Fibroblast of skin of scalp (primary cell): ENCODE measurements at places on chromosomes 5 and 9.

DNA sequence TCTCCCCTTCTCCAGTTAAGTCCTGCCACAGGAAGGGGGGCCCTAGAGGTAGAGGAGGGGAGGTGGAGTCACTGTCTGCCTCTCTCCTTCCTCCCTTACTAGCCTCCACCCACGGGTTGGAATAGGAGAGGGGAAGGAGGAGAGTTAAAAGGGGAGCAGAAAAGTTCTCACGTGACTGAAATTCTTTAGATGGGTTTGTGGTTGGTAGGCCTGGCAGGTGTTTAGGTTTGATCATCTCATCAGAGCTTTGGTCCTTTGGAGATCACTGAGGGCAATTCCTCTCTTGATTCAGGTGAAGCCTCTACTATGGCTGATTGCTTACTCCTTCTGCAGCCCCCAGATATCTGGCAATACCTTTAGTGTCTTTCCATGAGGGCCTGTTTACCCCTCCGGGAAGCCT is 24.9 kb upstream of the C5orf63 start:
- no peak for DNase-seq

DNA sequence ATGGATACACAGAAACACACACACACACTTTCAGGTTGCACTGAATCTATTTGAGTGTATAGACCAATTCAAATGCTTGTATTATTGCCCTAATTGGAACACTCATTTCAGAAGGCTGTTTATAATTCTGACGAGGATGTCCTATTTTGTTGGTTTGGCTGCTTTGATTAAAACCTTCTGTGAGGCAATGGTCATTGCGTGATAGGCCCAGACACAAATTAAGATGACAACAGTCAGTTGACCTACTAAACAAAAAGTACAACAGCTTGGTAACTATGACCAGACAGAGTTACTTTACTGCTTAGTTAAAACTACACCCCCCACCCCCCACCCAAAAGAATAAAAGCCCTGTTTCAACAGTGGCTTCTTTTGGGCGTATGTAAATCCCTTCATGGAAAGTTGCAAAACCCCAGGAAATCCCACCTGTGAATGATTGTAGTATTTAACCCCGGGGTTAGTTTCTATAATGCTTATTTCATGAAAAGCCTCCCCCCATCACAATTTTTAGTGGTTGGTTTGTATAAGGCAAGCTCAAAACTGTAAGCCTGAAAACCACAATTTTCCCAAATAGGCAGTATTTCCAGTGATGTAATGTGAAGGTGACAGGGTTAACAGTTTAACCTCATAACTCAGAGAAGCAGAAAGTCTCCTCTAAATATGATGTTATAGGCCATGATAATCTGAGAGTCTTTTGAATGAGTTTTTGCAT is 340.8 kb downstream of the FGF10 start:
- peak; percentile 2 for DNase-seq

DNA sequence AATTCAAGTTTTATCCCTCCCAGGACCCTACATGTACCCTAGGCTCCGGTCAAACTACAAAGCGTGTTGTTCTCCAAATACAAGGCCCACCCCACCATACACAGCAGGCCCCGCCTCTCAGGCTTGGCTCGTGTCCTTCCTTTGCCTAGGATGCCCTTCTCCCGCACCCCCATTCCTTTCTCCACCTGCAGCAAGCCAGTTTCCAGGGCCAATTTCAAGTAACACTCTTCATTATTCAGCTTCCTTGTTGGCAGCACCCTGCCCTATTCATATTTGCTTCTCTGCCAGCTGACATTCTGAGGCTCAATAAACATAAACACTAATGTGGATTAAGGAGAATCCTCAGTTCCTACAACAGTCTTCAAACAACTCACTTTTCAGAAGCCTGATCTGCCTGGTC is 31.7 kb downstream of the EPB41L4B start:
- no peak for DNase-seq

GRCh38 chr5:59368951-59369350 is 524.6 kb downstream of the PDE4D start:
- DNase-seq, result no peak

DNA sequence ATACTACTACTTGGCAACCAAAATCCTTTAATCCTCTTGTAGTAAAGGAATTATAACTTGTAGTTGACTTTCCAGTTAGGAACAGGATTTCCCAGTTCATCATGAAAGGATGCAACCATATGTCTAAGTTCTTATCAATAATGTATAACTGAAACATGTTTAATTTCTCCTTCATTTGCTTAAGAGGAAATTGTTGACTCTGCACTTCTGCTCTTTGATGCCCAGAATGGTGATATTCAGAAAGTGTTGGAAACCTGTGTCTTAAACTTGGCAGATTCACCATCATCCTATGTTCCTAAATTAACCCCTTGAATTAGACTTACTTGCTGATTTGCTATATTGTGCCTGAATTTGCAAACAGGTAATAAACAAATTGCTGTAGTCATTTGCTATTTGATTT is 201.5 kb downstream of the PTPRD start:
- DNase-seq, result no peak

DNA sequence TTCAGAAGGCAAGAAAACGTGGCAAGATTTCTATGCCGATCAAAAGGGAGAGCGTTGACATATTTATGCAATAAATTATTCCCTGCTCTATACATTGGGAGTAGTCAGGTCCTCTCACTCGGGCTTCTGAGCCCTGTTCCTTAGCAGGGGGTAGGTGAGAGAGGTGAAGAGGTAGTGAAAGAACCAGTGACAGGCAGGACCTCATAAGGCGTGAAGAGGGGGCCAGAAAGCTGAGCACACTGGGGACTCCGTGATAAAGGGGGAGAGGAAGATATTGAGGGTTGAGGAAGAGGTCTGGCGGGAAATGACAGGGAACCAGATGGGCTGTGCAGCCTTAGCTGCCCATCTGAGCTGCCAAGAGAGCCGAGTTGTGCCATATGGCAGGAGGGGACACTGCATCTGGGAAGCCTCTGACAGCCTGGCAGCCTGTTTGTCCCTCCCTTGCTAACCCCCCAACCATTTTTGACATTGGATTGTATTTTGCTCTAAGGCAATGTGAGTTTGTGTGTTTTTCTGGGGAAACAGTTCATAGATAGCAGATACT is 782 bp upstream of the CDC20B start:
- no peak for DNase-seq

DNA sequence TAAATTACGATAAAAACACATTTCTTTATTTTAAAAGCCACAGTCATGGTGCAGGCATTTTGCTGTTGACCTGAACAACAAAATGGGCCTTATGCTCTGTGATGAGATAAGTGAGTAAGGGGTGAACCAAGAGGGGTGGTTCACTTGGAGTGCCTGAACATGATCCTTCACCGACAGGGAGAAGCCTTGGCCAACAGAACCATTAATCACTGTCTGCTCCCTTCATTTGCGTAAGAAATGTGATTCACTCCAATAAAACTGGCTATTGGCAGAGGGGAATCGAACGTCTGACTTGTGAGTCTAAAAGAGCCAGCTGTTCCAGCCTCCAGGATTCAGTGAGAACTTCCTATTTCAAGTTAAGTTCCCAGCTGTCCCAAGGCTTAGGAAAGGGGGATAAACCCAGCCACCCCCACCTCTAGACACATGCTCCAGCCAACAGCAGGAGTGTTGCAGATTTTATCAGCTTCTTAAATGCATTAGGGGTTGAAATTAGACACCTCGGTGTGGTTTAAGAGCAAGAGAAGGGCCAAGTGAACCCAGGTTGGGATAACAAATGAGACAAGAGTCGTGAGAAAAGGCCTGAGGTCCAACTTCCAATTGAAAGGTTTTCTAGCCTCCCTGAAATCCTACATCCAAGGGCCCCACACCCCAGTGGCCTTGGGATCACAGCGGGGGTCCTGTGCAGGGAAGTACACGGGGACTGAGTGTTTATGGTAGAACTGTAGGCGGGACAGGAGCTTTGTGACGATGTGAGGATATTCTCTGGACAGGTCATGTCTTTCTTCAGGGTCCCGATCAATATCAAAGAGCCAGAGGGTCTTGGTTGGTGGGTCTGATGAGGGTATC is 131.4 kb upstream of the LHFPL2 start:
- peak; percentile 73 for DNase-seq

- no peak for DNase-seq
These were observed 90.1 kb downstream of the ARHGAP26 start for GRCh38 chr5:142860270-142860669.

DNA sequence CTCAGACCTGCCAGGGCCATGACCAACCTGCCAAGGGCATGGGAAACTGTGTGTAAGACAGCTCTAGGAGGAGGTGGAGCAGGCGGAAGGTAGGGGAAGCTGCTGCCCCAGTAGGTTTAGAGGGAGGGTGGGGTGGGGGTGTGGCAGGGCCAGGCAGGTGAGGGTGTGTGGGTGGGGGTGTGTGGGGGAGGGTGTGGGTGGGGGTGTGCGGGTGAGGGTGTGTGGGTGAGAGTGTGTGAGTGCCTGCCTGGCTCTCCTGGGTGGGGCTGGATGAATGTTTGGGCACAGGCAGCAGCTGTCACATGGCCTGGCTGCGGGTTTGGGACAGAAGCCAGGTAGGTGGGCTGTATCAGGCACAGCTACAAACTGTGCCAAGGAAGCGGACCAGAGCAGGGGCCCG is 8.8 kb upstream of the N4BP3 start:
- no peak for DNase-seq

DNA sequence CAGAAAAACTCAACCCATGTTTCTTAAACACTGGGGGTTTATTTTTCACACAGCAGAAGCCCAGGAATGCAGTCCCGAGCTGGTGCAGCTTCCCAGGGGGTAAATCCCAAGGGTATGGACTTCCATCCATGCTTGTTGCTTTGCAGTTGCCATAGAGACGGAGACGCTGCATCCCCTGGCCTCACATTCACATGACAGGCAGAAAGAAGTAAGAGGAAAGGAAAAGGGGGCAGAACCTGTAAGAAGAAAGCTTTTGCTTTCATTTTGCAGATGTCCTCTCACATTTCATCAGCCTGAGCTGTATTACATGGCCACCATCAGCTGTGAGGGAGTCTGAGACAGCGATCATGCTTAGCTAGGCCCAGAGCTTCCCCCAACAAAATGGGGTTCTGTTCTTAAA is 321.0 kb downstream of the AGTPBP1 start:
- DNase-seq, result peak; percentile 79
